Left lung (tissue), 14 donors: ENCODE measurements at places on chromosomes 5 and 9. TPM values are rescaled to one million over a fixed set of nuclear protein-coding genes. Genes with fewer than 3 reads are reported as not detected.

The POU5F2 gene
- polyA plus RNA-seq: 0.09 TPM

The FOXD4L3 gene
- polyA plus RNA-seq: not detected

The FAM169A gene
- polyA plus RNA-seq: 5.5 TPM

The KIAA0825 gene
- polyA plus RNA-seq: 6.6 TPM

The PROB1 gene
- polyA plus RNA-seq: 1.0 TPM

GRCh38 chr5:82720213-82721086 is 356.7 kb downstream of the TMEM167A start:
- H3K4me3 ChIP-seq: no peak overlapping the region
- peak; percentile 12 for DNase-seq
- H3K27ac ChIP-seq: no peak overlapping the region
- no peaks in the 10 kb centered on the region for H3K27me3 ChIP-seq

DNA sequence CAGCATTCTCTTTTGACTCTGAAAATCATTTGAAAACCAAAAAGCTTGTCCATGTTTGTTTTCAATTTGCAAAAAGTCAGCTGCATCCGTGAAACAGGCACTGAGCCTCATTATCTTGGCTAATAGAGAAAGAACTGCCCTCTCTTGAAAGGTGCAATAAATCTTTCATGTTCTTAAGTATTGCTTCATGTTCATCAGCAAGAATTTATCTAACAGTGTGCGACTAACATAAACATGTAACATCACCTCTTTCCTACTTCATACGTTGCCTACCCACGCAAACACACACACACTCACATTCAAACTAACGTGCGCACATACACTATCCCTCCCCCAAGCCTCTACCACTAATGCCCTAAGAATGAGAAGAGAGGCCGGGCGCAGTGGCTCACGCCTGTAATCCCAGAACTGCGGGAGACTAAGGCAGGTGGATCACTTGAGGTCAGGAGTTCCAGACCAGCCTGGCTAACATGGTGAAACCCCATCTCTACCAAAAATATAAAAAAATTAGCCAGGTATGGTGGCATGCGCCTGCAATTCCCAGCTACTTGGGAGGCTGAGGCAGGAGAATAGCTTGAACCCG is 629.7 kb upstream of the ZNF608 start:
- H3K27me3 ChIP-seq: no peaks in the 10 kb centered on the region
- H3K4me1 ChIP-seq: no peaks in the 10 kb centered on the region
- H3K36me3 ChIP-seq: no peaks in the 10 kb centered on the region
- H3K27ac ChIP-seq: no peak overlapping the region

GRCh38 chr9:82106536-82106935 is 118.0 kb downstream of the SPATA31D1 start:
- no peaks in the 10 kb centered on the region for H3K4me1 ChIP-seq
- no peak overlapping the region for H3K4me3 ChIP-seq
- no peak overlapping the region for H3K27ac ChIP-seq
- H3K36me3 ChIP-seq: no peaks in the 10 kb centered on the region

DNA sequence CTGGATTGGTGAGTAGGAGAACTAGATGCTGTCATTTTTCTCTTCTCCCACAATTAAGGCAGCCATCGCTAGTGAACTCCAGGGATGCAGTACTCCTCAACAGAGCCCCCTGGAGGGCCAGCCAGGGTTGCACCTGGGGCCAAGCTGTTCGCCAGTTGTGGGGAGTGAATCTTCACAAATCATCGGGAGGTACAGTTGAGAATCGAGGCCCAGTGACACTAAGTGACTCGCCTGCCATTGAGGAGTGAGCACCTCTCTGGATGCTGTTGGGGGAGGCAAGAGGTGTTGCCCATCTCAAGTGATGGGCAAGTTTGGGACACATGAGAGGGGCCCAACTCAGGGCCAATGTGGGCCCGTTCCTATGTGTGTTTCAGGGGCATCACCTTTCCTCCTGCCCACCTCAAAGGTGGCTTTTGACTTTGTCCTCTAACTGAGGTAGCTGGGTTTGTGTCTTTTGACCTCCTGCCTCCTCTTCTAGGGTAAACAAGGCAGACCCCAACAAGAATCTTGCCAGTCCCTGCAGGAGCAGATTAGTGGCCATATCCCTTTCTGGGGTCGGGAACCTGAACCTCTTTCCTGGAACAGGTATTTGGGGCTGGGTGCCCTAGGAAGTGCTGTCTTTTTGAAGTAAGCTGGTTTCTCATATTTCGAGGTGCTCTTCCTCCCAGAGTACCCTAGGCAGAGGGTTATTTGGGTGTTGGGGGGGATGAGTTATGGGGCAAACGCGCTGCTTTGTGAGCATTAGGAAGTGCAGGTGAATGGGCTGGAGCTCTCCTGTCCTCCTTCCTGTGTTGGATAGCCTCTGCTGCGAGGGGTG is 181.2 kb downstream of the MACROH2A1 start:
- peaks cover 13% of the 10 kb centered on the region for H3K4me1 ChIP-seq
- H3K27ac ChIP-seq: no peak overlapping the region
- H3K36me3 ChIP-seq: no peaks in the 10 kb centered on the region
- H3K27me3 ChIP-seq: no peaks in the 10 kb centered on the region
- no peak for DNase-seq

- H3K4me1 ChIP-seq: peaks cover 3% of the 10 kb centered on the region
- no peaks in the 10 kb centered on the region for H3K27me3 ChIP-seq
- no peaks in the 10 kb centered on the region for H3K36me3 ChIP-seq
- DNase-seq: no peak
- no peak overlapping the region for H3K4me3 ChIP-seq
- no peak overlapping the region for H3K27ac ChIP-seq
Measured at GRCh38 chr5:142792865-142793232, 22.7 kb downstream of the ARHGAP26 start.

- H3K27me3 ChIP-seq: no peaks in the 10 kb centered on the region
- no peak overlapping the region for H3K4me3 ChIP-seq
- H3K4me1 ChIP-seq: no peaks in the 10 kb centered on the region
- H3K27ac ChIP-seq: peak overlapping the region; percentile 22
- H3K36me3 ChIP-seq: no peaks in the 10 kb centered on the region
- DNase-seq: no peak
Measured at GRCh38 chr5:139385061-139386049, 2.3 kb upstream of the SLC23A1 start.

GRCh38 chr5:85671223-85671970 is 946.3 kb upstream of the COX7C start:
- no peaks in the 10 kb centered on the region for H3K36me3 ChIP-seq
- H3K27ac ChIP-seq: no peak overlapping the region
- DNase-seq: no peak
- no peaks in the 10 kb centered on the region for H3K27me3 ChIP-seq
- no peak overlapping the region for H3K4me3 ChIP-seq

GRCh38 chr9:93669958-93670207 is 93.5 kb downstream of the PHF2 start:
- H3K27me3 ChIP-seq: no peaks in the 10 kb centered on the region
- H3K4me3 ChIP-seq: no peak overlapping the region
- DNase-seq: no peak
- no peaks in the 10 kb centered on the region for H3K4me1 ChIP-seq

GRCh38 chr9:131485728-131486422 is 16.8 kb upstream of the POMT1 start:
- H3K4me3 ChIP-seq: no peak overlapping the region
- no peaks in the 10 kb centered on the region for H3K27me3 ChIP-seq
- no peak overlapping the region for H3K27ac ChIP-seq
- H3K36me3 ChIP-seq: peaks cover 100% of the 10 kb centered on the region
- H3K4me1 ChIP-seq: no peaks in the 10 kb centered on the region
- DNase-seq: no peak

- H3K4me3 ChIP-seq: no peak overlapping the region
- no peak overlapping the region for H3K27ac ChIP-seq
- no peaks in the 10 kb centered on the region for H3K27me3 ChIP-seq
Measured at GRCh38 chr5:38601863-38602298, 45.4 kb upstream of the LIFR start.

- peaks cover 73% of the 10 kb centered on the region for H3K4me1 ChIP-seq
- no peak overlapping the region for H3K4me3 ChIP-seq
- H3K36me3 ChIP-seq: peaks cover 82% of the 10 kb centered on the region
- no peak for DNase-seq
- peak overlapping the region; percentile 75 for H3K27ac ChIP-seq
- no peaks in the 10 kb centered on the region for H3K27me3 ChIP-seq
Measured at GRCh38 chr5:7878381-7878873, 9.5 kb downstream of the MTRR start.

- no peaks in the 10 kb centered on the region for H3K27me3 ChIP-seq
- no peak overlapping the region for H3K27ac ChIP-seq
- no peak for DNase-seq
Measured at GRCh38 chr5:171525085-171525484, 105.6 kb downstream of the FGF18 start.
